Central memory CD8-positive, alpha-beta T cell (primary cell): ENCODE measurements at places on chromosomes 16 and 17.

DNA sequence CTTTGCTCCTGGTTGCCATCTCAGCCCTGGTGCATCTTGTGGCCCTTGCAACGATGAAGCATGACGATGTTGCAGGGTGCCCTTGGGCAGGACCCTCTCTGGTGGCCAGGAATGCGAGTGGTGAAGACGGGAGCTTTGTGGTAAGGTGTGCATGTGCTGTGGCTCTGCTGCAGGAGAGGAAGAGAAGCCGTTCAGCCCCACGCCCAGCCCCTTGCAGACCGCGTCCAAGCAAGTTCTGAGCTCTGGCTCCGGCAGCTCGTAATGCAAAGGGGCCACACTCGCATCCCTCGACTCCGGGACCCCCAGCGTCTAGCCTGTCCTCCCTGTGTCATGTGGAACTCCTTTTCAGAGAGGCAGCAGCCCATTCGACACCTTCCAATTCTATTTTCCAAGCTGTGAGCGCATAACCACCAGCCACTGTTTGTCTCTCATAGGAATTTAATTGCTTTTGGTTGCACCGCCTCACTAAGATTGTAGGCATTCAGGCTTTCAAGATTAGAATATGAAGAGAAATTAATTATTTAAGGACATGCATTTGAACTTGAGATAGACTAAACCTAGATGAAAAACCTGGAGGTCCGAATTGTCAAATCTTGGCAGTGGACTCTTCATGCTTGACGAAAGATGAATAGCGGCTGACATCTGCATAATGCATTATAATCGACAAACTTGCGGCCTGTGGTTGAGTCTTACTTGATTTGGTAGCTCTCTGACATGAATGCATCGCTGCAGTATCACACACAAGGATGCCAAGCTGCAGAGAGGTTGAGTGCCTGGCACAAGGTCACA is 21.1 kb upstream of the KCNG4 start:
- DNase-seq, result no peak
- no peaks in the 10 kb centered on the region for H3K36me3 ChIP-seq
- H3K4me1 ChIP-seq, result no peaks in the 10 kb centered on the region
- peaks cover 65% of the 10 kb centered on the region for H3K27me3 ChIP-seq
- no peak overlapping the region for H3K4me3 ChIP-seq
- H3K27ac ChIP-seq, result no peak overlapping the region

- peaks cover 40% of the 10 kb centered on the region for H3K36me3 ChIP-seq
- DNase-seq, result no peak
Measured at GRCh38 chr16:74296104-74296431, 546 bp upstream of the PSMD7 start.

- no peak overlapping the region for H3K27ac ChIP-seq
- peaks cover 6% of the 10 kb centered on the region for H3K4me1 ChIP-seq
- no peak for DNase-seq
- no peaks in the 10 kb centered on the region for H3K36me3 ChIP-seq
Measured at GRCh38 chr17:72861811-72862210, 230.7 kb downstream of the SLC39A11 start.

GRCh38 chr16:17345043-17345442 is 125.7 kb downstream of the XYLT1 start:
- no peak overlapping the region for H3K4me3 ChIP-seq
- H3K4me1 ChIP-seq, result peaks cover 63% of the 10 kb centered on the region
- no peak overlapping the region for H3K27ac ChIP-seq
- no peaks in the 10 kb centered on the region for H3K27me3 ChIP-seq
- no peak for DNase-seq

GRCh38 chr17:73292031-73292531 is 19.7 kb downstream of the CDC42EP4 start:
- H3K27me3 ChIP-seq, result peaks cover 35% of the 10 kb centered on the region
- H3K36me3 ChIP-seq, result no peaks in the 10 kb centered on the region
- H3K27ac ChIP-seq, result peak overlapping the region; percentile 45
- peaks cover 13% of the 10 kb centered on the region for H3K4me1 ChIP-seq
- no peak overlapping the region for H3K4me3 ChIP-seq

GRCh38 chr16:83066881-83067280 is 440.1 kb downstream of the CDH13 start:
- no peak for DNase-seq
- H3K4me1 ChIP-seq, result no peaks in the 10 kb centered on the region
- H3K36me3 ChIP-seq, result no peaks in the 10 kb centered on the region
- H3K27ac ChIP-seq, result no peak overlapping the region

DNA sequence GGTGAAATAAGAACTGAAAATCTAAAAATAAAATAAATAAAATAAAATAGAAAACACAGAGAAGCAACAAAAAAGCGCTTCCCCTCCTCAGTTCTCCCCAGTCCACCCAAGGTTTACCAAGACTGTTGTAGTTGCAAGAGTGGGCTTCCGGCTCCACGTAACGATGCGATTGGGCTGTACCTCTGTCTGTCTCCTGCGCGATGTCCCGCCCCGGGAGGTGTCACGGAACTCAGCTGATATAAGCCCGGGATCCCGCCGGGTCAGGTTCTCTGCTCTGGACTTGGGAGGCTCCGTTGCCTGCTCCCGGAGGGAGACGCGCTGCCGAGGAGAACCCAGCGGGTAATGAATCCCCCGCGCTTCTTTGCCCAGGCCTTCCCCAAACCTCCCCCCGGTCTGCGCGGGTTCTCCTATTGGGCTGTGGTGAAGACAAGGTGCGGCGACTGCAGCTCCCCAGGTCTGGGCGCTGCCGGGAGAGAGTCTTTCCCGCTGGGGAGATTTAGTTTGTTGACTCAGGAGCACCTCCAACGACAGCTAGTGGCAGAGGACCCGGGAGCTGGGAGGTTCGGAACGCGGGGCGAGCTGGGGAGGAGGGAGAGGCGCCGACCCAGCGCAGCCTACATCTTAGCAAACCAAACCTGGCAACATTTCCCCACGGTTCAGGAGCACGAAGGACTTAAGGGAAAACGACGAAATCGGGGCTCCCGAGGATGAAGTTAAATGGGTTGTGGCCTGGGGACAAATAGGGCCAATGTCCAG is at the start of gene SLFN5:
SLFN5 (plus strand) TSS at position 268 of the 756 bp plus-strand sequence. CDS start 15,619 bp downstream, outside the sequence.
- peak within 1 kb of the TSS; percentile 99 for H3K27ac ChIP-seq
- peak within 1 kb of the TSS; percentile 99 for H3K4me3 ChIP-seq
- H3K36me3 ChIP-seq, result peaks cover 59% of the 10 kb centered on the region
- no peaks in the 10 kb centered on the region for H3K27me3 ChIP-seq
- DNase-seq, result peak; percentile 90
- H3K4me1 ChIP-seq, result peaks cover 71% of the 10 kb centered on the region

GRCh38 chr16:81574168-81574567 is 129.6 kb downstream of the CMIP start:
- no peak for DNase-seq
- peaks cover 7% of the 10 kb centered on the region for H3K36me3 ChIP-seq
- H3K4me1 ChIP-seq, result peaks cover 11% of the 10 kb centered on the region
- H3K4me3 ChIP-seq, result no peak overlapping the region
- H3K27me3 ChIP-seq, result no peaks in the 10 kb centered on the region

GRCh38 chr16:1182316-1182671 is 29.4 kb downstream of the CACNA1H start:
- no peaks in the 10 kb centered on the region for H3K4me1 ChIP-seq
- no peak overlapping the region for H3K27ac ChIP-seq
- no peak overlapping the region for H3K4me3 ChIP-seq

DNA sequence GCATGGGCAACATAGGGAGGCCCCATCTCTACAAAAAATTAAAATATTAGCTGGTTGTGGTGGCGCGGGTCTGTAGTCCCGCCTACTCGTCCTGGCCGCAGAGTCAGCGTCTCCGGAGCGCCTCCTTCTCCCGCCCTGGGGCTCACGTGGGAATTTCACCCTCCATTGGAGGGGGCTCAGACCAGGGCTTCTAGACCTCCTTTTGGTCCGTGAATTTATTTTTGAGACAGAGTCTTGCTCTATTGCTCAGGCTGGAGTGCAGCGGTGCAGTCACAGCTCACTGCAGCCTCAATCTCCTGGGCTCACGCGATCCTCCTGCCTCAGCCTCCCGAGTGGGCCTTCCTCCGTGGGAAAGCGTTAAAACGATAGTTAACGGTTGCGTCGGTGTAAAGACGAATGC is 394 bp upstream of the NME4 start:
- no peaks in the 10 kb centered on the region for H3K27me3 ChIP-seq
- H3K36me3 ChIP-seq, result peaks cover 9% of the 10 kb centered on the region
- H3K27ac ChIP-seq, result no peak overlapping the region
- no peak for DNase-seq
- H3K4me1 ChIP-seq, result peaks cover 34% of the 10 kb centered on the region

- DNase-seq, result no peak
- H3K27ac ChIP-seq, result no peak overlapping the region
Measured at GRCh38 chr16:72109300-72109699, 15.7 kb downstream of the DHX38 start.

DNA sequence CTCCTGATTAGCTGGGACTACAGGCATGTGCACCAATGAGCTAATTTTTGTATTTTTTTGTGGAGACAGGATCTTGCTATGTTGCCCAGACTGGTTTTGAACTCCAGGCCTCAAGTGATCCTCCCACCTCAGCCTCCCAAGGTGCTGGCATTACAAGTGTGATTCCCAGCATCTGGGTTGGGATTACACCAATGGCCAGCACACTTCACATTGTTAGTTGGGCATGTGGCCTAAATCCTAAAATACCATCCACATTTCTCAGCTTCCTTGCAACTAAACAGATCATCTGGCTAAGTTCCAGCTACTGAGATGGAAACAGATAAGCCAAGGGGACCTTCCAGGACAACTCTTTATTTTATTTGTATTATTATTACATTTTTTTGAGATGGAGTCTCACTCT is 9.9 kb downstream of the RABEP2 start:
- no peak for DNase-seq
- peaks cover 53% of the 10 kb centered on the region for H3K36me3 ChIP-seq
- H3K27me3 ChIP-seq, result no peaks in the 10 kb centered on the region
- no peak overlapping the region for H3K27ac ChIP-seq

DNA sequence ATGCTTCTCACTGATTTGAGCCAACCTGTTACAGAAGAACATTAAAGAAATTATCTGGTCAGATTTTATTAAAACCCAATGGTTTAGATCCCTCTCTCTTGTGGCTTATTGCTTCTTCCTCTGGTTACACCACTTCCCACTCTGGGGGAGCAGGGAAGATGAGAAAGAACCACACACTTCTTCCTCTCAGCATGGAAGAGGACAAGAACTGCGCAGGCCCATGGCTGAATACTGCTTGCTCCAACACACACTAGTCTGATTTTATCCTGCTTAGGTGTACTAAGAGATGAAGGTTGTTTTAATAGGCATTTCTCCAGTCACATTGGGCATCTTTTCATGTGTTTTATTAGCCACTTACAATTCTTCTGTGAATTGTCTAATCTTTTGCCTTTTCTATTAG is 27.6 kb downstream of the MAP3K3 start:
- no peaks in the 10 kb centered on the region for H3K27me3 ChIP-seq
- peaks cover 32% of the 10 kb centered on the region for H3K36me3 ChIP-seq
- no peak overlapping the region for H3K4me3 ChIP-seq
- DNase-seq, result no peak

- H3K27ac ChIP-seq, result peak overlapping the region; percentile 56
- H3K4me1 ChIP-seq, result peaks cover 60% of the 10 kb centered on the region
- DNase-seq, result peak; percentile 91
- H3K36me3 ChIP-seq, result peaks cover 20% of the 10 kb centered on the region
Measured at GRCh38 chr17:74744714-74745547, 3.5 kb upstream of the NHERF1 start.

GRCh38 chr16:12874186-12874585 is 27.2 kb upstream of the SHISA9 start:
- H3K4me1 ChIP-seq, result no peaks in the 10 kb centered on the region
- no peak for DNase-seq
- H3K4me3 ChIP-seq, result no peak overlapping the region

GRCh38 chr17:58153046-58153445 is 4.9 kb downstream of the OR4D1 start:
- H3K27me3 ChIP-seq, result no peaks in the 10 kb centered on the region
- peak overlapping the region; percentile 67 for H3K4me3 ChIP-seq
- H3K27ac ChIP-seq, result peak overlapping the region; percentile 95
- peaks cover 67% of the 10 kb centered on the region for H3K4me1 ChIP-seq
- DNase-seq, result peak; percentile 75
- H3K36me3 ChIP-seq, result peaks cover 7% of the 10 kb centered on the region

DNA sequence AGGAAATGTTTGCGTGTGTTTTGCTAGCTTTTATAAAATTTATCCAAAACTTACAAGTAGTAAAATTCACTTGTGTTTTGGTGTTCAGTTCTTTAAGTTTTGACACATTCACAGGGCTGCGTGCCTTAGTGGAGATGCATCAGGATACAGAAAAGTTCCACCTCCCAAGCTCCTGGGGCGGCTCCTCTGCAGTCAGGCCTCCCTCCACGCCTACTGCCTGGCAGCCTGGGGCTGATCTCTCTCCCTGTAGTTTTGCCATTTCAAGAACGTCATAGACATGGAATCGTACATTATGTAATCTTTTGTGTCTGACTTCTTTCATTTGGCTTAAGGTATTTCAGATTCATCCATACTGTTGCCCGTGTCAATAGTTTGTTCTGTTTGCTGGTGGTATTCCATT is 27.2 kb upstream of the IRF8 start:
- H3K4me1 ChIP-seq, result peaks cover 14% of the 10 kb centered on the region
- H3K36me3 ChIP-seq, result peaks cover 2% of the 10 kb centered on the region
- no peak overlapping the region for H3K4me3 ChIP-seq
- peak overlapping the region; percentile 66 for H3K27ac ChIP-seq
- H3K27me3 ChIP-seq, result peaks cover 49% of the 10 kb centered on the region

- peaks cover 12% of the 10 kb centered on the region for H3K36me3 ChIP-seq
- peaks cover 22% of the 10 kb centered on the region for H3K27me3 ChIP-seq
- peak overlapping the region; percentile 74 for H3K4me3 ChIP-seq
- no peak for DNase-seq
- peaks cover 15% of the 10 kb centered on the region for H3K4me1 ChIP-seq
Measured at GRCh38 chr17:61412860-61413660, 13.4 kb downstream of the TBX2 start.

- H3K27ac ChIP-seq, result peak overlapping the region; percentile 96
- H3K4me3 ChIP-seq, result no peak overlapping the region
- H3K4me1 ChIP-seq, result peaks cover 85% of the 10 kb centered on the region
- DNase-seq, result no peak
- H3K27me3 ChIP-seq, result no peaks in the 10 kb centered on the region
- peaks cover 36% of the 10 kb centered on the region for H3K36me3 ChIP-seq
Measured at GRCh38 chr17:21289902-21290571, 5.5 kb downstream of the MAP2K3 start.

GRCh38 chr17:10624969-10625368 is 32.1 kb downstream of the MYH3 start:
- H3K4me1 ChIP-seq, result no peaks in the 10 kb centered on the region
- peaks cover 18% of the 10 kb centered on the region for H3K27me3 ChIP-seq
- DNase-seq, result no peak
- no peak overlapping the region for H3K4me3 ChIP-seq
- H3K27ac ChIP-seq, result no peak overlapping the region

DNA sequence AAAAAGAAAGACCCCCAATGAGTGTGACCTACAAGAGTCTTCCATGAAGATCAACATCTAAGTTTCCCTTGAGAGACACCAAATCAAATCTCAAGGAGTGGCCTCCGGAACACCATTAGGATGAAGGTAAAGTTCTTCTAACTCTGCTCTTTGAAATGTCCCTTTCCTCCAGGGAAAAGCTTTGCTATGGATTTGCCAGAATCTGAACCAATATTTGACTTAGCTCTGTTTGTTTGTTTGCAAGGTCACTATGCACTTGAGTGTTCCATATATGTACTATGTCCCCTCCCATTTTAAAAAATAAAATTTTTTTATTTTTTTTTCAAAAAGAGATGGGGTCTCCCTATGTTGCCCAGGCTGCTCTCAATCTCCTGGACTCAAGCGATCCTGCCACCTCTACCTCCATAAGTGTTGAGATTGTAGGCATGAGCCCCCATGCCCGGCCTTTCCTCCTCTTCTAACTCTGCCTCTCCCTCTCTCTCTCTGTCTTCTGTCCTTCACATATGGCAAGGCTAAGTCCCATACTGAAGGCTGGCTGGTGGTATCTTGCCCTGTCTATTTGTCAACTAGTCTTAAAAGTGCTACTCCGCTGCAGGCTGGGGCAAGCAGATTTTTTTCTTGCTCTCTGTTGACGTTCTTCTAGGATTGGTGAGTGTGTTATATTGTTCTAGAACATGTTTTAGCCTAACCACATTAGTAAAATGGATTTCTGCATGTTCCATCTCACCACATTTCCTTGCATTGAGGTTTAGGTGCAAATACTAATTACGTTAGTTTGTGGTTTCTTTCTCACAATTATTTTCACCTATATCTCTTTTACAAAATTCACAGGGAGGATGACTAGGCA is 276.7 kb upstream of the DYNLRB2 start:
- peaks cover 46% of the 10 kb centered on the region for H3K27me3 ChIP-seq
